ENCODE measurements at places on chromosomes 13 and 19. TPM values are rescaled to one million over a fixed set of nuclear protein-coding genes. Genes with fewer than 3 reads are reported as not detected.

Gene ZNF837
- total RNA-seq = 1.5 TPM

Gene C2CD4C
- 0.42 TPM for total RNA-seq

DNA sequence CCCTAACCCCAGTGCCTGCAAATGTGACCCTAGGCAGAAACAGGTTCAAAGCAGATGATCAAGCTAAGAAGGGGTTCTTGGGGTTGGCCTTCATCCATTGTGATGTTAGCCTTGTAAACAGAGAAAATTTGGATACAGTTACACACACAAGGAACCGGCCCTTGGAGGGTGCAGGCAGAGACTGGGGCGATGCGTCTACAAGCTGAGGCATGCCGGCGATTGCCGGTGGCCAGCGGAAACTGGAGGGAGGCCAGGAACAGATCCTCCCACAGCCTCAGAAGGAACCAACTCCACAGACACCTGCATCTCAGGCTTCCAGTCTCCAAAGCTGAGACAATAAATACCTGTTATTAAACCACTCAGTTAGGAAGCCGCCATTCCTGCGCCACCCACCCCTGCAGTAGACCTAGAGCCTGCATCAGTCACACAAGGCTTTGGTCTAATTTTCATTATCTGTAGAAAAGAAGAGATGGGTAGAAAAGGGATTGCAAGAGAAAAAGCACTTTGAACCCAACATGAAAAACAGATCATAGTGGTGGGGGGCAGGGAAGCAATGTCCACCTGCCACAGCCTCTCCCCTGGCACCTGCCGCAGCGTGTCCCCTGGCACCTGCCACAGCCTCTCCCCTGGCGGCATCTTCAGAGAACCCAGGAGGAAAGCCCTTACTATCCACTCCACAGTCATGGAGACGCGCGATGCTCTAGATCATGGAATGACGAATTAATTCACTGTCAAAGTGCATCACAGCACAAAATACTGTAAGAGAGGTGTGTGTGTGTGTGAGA, 119.7 kb upstream of the SOX1 start:
- DNase-seq = no peak

- no peak for DNase-seq
Observed at GRCh38 chr13:32783067-32783466, 196.8 kb downstream of the PDS5B start.

DNA sequence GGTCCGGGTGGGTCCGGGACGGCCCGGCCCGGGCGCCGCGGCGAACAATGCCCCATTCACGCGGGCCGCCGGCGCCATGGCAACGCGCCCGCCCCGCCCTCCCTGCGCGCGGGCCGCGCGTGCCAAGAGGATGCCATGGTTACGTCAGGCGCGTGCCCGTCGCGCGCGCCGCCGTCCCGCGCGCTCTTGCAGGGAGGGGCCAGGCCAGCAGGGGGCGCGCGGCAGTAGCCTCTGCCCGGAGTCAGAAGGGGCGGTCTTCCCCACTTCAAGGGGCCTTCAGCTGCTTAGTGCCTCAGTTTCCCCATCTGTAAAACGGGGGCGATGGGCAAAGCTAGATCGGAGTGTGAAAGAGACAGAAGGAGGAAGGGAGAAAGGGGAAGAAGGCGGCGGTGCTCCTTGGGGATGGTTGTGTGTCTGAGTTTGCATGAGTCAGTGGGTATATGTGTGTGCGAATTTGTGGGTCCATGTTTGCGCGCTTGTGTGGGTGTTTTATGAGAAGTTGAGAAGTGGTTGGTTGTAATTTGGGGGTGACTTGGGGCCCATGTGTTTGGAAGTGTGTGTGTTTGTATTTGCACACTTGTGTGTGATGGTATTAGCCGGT, 11.6 kb upstream of the NFIX start:
- DNase-seq = no peak

DNA sequence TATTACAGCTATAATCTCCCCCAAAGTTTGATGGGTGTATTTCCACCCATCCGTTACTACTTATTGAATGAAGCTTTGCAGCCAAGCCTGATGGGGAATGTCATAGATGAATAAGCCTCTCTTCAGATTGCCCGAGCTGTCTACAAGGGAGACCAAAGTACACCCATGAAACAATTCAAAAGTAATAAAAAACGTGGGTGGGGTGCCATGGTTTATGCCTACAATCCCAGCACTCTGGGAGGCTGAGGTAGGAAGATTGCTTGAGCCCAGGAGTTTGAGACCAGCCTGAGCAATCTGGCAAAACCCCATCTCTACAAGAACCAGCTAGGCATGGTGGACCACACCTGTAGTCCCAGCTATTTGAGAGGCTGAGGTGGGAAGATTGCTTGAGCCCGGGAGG, 419.2 kb downstream of the FGF9 start:
- no peak for DNase-seq

DNA sequence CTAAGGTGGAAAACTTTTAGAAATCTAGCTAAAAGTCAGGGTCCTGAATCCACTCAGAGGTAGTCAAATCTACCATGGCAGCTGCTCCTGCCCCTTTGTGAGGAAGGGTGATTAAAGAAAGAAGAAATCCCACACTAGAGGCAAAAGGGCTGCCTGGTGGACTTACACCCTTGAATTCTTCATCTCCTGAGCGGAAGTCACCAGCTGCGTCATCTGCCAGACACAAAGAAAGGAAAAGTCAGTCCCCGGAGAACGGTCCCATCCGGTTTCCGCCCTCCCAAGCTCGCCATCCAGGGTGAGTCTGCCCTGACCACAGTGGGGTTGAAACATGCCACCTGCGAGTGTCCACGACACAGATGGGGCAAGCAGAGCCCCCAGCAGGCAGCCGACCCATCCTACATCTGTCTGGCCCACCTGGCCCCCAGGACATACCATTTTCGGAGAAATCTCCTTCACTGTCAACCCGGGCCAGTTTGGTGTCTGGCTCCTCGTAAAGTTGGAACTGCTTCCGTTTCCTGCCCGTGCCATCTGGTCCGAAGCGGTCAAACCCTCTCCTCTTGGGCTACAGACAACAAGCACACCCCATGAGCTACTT, 7.7 kb downstream of the AKAP8 start:
- no peak for DNase-seq

DNA sequence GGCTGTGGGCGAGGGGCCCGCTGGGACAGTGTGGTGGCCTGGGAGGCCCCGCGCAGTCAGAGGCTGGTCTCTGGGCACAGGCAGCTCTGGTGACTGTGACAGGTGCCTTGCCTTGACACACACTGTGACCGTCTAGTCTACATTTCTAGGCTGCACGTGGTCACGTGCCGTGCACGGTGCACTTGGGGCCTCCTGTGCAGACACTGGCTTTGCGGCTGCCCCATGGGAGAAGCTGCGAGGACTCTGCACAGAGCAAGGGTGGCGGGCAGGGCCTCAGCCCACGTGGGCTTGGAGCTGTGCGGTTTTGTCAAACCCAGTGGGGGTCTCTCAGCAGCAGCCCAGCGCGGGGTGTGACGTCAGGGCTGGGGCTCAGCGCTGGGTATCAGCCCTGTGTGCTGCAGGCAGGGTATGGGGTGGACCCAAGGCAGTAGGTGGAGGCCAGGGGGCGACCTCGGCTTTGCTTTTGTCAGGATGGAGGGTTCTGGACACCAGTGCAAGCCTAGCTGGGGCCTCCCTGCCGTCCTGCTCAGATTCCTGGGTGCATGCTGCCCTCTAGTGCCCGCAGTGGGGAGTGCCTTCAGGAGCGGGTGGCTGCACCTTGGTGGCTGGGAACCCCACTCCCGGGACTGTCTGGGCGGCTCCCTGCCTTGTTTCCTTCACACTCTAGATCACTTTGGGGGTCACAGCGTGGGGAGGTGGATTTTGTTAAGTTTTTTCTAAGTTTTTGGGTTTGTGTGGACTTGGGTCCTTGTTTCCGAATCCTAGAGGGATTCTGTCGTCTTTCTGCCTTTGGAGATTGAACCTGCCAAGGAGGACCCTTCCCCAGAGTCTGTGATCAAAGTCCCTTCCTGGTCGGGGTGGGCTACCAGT, 62.6 kb downstream of the KDM4B start:
- no peak for DNase-seq

DNA sequence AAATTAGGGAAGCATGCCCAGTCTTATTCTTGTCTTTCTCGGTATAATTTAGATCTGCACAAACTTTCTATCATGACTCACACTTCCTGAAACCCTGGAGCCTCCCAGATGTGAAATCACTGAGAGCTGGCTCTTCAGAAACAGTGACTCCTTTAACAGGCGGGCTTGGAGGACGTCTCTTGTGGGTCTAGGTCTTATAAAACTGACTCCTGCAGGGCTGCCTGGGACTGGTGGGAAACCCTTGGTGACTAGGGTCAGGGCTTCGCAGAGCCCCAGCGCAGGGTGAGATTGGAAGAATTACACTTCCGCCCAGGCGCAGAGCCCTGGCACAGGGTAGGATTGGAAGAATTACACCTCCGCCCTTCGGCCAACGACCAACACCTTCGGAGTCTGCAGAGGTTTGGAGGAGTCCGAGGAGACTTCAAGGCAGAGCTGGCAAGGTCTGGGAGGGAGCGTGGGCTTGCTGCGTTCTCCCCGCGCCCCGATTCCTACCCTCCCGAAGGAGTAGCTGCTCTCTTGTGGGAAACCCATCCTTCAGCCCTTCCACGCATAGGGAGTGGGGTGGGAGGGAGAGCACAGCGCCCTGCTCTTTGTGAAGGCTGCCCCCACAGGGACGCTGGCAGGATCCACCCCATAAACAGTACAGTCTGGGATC, 43.4 kb upstream of the MAP3K10 start:
- no peak for DNase-seq

GRCh38 chr19:37980419-37981170, 73.6 kb downstream of the SIPA1L3 start:
- DNase-seq = no peak

DNA sequence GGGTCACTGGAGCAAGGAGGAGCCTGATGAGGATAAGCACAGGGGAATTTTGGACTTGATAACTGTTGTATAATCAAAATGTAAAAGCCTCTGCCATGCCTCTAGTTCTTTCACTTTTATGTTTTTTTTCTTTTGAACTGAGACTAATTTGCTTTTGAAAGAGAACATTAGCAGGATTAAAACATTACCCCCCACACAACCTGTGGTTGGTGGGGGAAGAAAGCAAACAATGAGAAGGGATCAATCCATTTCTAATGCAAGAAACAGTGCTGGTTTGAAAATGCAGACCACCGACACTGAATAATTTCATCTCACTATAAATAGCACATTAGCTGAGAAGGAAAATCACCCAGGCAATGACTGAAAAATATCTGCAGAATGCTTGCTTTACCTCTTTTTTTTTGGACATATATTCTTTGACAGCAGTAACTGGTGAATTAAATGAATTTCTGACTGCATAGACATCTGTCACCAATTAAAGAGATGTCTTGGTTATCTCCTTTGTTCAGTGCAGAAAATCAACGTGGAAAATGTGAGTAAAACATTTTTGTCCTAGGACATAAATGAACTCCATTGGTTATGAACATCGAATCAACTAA, 48.6 kb upstream of the TRPC4 start:
- DNase-seq = no peak

DNA sequence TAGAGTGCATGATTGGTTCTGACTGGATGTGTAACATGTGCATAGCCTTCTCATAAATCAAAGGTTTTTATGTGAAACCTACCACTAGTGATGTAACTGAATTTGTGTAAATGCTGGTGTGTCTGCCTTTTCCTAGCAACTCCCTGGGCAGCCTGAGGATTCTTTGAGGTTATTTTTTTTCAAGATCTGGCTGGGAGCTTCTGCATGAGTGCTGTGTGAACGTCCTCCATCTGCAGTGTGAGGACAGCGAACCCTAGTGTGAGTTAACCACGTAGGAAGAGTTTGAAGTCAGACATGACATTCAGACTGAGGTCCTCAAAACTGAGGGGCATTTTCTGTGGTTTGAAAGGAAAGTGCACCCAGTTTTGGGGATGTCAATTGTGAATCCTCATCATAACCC, 39.9 kb downstream of the DPRX start:
- no peak for DNase-seq

DNA sequence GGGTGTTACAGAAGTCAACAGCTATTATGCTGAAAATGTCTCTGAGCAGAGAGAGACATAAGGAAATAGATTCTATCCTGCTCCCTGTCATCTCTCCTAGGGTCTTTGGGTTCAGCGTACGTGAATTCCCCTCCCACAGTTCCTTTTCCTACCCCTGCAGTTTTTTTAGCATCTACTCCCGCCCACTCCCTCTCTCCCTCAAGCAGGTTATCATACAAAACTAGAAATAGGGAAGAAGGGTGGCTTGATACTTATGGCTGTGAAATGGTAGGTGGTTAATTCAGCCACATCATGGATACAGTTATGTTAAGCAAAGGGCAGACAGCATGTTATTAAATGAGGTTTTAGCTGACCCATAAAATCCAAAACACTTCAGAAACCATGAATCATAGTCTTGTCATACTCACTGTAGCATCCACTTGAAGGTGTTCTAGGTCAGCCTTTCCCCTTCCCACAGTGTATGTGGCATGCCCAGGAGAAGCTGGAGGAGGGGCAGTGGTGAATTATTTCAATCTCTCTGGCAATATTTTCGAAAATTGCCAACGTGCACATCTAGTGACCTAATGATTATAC, 236.8 kb upstream of the SERP2 start:
- DNase-seq = no peak

GRCh38 chr19:18480006-18480691, 41.7 kb downstream of the ELL start:
- no peak for DNase-seq

GRCh38 chr19:39677961-39678889, 22.5 kb downstream of the LGALS16 start:
- DNase-seq = no peak

DNA sequence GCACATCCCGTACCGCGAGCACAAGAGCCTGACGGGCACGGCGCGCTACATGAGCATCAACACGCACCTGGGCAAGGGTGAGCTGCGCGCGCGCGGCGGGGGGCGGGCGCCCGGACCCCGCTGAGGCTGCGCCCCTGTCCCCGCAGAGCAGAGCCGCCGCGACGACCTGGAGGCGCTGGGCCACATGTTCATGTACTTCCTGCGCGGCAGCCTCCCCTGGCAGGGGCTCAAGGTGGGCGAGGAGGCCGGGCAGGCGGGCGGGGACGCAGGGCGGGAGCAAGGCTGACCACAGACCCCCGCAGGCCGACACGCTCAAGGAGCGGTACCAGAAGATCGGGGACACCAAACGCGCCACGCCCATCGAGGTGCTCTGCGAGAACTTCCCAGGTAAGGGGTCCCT, 36.5 kb downstream of the BTBD2 start:
- DNase-seq = no peak

DNA sequence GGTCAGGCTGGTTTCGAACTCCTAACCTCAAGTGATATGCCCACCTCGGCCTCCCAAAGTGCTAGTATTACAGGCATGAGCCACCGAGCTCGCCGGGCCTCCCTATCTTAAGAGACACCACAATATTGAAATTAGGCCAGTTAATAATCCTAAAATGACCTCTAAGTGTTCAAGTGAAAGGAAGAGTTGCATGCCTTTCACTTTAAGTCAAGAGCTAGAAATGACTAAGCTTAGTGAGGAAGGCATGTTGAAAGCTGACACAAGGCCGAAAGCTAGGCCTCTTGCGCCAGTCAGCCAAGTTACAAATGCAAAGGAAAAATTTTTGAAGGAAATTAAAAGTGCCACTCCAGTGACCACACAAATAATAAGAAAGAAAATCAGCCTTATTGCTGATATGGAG, 144.5 kb upstream of the FNDC3A start:
- DNase-seq = no peak
